ENCODE measurements at places on chromosomes 6 and 20.
A peak's percentile ranks its signal among the peaks of the same experiment; 100 is the strongest.

GRCh38 chr20:23454816-23455215 is 2.1 kb upstream of the CST11 start:
- no peak for DNase-seq

- DNase-seq = no peak
Observed at GRCh38 chr6:17381424-17382147, 11.8 kb upstream of the CAP2 start.

- peak; percentile 43 for DNase-seq
Observed at GRCh38 chr20:17619351-17620093, 49.6 kb downstream of the DSTN start.

DNA sequence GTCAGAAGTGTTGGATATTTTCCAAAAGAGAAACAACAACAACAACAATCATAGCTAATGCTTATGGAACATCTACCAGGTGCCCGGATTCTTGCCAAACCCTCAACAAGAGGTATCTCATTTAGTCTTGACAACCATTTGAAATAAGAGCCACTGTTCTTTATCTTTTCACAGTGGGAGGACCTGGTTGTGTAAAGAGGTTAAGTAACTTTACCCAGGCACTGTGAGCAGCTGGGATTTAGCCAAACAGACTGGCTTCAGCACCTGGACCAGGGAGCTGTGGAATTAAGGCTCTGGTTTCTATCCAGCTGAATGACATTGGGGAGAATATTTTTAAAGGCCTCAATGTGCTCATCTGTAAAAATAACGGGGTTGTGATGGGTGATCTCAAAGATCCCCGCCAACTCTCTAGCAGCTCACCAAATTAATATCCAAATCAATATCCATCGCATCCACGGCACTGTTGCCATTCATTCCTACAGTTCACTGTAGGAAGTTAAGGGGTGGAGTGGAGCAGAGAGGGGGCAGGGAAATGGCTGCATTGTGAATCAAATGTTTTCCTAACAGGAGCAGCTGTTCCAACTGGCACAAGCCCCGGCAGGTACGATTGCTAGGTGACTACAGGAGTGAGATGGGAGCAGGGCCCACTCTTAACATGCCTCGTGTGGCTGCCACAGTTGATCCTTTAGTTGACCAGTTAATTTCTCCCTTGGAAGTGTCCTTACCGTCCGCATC is 61.8 kb downstream of the GCNT2 start:
- no peak for DNase-seq

DNA sequence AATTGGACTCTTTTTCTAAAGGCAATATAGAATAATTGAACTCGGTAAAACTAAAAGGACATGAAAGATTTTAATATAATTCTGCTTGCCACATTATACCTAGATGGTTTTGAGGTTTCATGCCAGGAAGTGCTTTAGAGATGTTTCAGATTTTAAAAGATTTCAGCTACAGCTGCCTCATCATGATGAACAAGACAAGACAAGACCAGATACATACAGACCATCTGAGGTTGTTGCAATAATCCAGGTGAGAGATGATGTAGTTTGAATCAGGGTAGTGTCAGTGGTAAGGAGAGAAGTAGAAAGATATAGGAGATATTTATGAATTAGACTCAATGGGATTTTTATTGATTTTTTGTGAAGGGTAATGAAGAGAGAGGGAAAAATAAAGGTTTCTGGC is 374.3 kb upstream of the HSF2 start:
- no peak for DNase-seq

- DNase-seq = no peak
Observed at GRCh38 chr6:16291739-16292138, 53.4 kb downstream of the GMPR start.

GRCh38 chr20:60100780-60101179 is 142.6 kb downstream of the CDH26 start:
- no peak for DNase-seq

DNA sequence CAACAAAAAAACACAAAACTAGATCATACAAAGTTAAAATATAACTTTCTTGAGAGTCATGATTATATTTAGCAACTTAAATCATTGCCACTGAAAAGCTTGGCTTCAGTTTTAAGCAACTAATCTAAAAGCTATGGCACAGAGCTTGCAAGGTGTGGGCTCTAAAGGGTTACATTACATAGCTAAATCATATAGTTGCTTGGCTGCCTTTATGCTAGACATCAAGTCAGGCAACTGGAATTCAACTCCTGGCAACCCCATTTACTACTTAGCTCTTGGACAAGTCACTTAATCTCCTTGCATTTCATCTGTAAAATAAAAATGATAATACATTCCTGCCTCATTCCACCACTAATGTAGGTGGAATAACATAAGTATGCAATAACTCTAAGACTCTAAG is 40.9 kb upstream of the GCM1 start:
- no peak for DNase-seq

DNA sequence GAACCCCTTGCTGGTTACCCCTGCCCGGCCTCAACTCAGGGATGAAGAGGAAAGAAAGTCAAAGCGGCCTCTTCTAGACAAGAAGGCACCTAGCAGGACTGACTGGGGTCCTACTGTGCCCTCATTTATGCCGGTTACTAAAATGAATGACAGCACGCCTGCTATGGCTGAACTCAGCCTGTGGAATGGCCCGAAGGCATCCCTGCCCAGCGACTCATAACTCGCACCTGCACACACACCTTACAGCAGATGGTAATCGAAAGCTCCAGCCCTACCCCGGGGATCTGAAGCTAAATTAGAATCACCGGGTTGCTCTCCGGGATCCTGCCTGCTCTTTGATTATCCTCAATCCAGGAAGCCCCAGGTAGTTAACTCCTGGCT is 747 bp upstream of the TXNDC5 start:
- DNase-seq = no peak

GRCh38 chr6:17200395-17200794 is 80.8 kb upstream of the RBM24 start:
- no peak for DNase-seq

DNA sequence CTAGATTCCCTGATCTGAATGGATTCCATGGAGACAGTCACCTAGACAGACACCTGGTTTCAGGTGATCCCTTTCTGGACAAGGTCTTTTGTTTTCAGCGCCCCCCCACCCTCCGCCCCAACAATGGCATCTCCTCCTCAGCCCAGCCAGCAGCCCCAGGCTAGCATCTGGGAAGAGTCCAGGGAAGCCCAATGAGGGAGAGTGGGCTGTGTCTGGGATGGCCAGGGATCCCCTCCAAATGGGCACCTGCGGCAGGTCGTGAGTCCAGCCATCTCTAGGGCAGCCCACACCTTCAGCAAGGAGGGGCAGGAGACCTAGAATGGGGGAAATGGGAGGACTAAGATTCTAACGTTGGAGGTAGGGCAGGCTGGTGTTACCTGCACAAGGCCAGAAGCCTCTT is 1.2 kb upstream of the SLC24A3 start:
- no peak for DNase-seq

DNA sequence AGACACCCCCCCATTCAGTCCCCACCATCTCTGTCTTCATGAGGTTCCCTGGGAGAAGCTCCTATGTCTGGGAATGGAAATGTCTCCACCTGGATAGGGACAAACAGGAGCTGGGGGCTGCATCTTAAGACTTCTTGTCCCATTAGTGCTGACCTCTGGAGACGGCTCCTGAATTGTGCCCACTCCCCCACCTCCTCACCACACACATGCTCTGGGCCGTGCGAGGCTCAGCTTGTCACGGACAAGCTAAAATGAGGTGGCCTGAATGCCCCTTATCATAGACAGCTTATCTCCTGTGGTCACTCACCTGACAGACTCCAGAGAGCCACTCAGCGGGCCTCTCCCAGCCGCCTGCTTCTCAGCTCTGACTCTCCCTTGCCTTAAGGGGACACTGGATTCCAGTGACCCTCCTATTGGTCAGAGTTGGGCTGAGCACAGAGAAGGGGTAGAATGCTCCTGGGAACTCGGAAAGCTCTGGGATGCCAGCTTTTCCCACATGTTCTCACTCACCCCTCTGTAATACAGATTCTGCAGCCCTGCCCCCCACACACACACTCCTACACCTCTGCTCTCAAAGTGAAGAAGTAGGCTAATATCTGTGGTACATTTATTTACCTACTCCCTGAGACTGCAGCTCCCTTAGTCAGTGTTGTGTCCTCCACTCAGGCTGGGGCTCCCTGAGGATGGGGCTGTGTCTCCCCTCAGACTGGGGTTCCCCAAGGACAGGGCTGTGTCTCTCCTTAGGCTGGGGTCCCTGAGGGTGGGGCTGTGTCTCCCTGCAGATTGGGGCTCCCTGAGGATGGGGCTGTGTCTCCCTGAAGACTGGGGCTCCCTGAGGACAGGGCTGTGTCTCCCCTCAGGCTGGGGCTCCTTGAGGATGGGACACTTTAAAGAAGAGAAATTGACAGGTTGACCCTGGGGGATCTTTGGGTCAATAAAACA is 167.5 kb downstream of the VEGFA start:
- peak; percentile 20 for DNase-seq

DNA sequence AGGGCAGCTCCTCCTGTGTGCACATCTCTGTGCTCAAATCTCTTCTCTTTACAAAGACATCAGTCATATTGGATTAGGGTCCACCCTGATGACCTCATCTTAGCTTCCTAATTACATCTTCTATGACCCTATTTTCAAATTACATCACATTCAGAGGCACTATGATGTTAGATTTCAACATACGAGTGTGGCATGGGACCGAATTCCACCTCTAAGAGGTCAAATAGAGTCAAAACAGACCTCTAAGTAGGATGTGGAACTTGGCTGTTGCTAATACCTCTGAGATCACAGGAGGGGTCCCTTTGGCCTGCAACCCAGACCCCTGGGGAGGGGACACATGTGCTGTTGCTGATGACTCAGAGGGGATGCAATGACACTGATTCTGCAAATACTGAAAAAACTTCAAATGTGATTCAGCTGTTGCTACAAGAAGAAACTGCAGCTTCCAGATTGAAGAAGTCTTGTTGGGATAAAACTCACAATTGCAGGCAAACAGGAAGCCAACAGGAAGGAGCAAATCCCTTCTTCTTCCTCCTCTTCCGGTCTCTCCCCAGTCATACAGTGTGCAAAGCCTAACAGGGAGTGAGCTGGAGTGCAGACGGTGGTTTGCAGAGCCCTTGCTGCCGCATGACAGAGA is 216.2 kb downstream of the MYLK4 start:
- no peak for DNase-seq

GRCh38 chr20:37042986-37043972 is 52.5 kb downstream of the RBL1 start:
- no peak for DNase-seq

DNA sequence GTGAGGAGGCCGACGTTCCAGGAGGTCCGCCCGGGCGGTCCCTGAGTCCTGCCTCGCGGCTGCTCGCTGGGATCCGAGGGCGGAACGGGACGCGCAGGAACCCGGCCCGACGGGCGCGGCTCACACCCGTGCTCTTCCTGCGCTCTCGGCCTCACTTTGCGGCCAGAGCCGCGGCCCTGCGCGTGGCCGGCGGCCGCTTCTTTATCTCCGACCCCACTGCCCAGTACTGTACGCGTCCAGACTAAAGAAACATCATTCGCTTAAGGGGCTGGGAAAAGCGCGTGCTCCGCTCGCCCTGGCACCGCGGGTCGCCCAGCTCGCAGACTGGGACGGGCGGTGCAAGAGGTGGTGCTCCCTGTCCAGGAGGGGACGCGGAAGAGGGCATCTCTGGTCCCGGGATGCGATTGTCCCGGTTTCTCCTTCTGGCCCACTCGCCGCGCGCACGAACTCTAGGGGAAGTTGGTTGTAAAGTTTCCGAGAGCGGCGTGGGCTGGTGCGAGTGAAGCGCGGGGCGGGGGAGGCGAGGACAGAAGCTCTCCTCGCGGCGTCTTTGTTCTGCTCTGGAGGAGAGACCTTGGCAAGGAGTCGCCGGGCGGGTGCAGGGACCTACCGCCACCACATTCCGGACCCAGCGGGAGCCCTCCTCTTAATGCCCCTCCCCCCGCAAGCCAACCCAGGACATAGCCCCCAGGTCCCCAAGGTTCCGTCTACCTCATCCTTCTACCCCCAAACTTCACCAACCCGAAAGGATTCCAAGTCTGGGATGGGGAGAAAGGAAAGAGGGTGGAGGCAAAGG is 71.0 kb downstream of the SOX4 start:
- peak; percentile 74 for DNase-seq

DNA sequence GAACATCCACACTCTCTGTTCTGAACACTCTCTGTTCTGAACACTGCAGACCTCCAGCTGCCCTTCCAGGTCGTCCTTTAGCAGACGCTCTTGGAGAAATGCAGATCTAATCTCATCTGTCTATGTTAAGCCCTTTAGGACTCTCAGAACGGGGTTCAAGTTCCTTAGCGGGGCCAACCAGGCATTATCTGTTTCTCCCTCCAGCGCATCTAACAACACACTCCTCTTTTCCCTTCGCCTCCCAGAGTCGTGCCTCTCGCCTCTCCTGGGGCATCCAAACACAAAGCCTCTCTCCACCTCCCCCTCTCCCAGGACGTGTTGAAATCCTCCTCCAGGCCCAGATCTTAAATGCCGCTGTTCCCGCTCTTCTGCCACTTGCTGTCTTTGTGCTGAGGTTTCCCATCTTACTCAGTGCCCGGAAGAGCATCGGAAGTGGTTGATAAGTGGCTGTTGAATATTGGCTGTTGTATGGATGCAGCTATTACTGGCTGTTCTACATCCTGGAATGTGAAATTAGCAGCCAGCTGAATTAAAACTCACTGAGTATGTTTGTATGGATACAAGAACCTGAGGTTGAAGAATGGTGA is 108.4 kb upstream of the GGTLC1 start:
- no peak for DNase-seq

GRCh38 chr6:2940010-2940850 is 31.1 kb downstream of the SERPINB6 start:
- DNase-seq = no peak

DNA sequence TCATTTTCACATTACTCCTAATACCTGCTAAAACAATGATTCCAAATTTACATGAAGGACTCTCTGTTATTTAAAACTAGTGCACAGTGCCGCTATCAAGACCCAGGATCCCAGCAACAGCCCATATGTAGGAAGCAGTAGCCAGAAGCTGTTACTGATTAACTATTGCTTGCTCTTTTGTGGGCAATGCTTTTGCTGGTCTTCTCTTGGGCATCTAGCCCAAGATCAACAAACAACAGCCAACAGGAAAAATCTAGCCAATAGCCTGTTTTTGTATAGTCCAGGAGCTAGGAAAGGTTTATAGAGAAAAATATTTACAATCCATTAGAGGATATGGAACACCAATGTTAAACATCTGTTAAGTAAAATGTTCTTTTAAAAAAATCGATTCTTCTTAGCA is 22.1 kb upstream of the TENT5A start:
- DNase-seq = no peak

DNA sequence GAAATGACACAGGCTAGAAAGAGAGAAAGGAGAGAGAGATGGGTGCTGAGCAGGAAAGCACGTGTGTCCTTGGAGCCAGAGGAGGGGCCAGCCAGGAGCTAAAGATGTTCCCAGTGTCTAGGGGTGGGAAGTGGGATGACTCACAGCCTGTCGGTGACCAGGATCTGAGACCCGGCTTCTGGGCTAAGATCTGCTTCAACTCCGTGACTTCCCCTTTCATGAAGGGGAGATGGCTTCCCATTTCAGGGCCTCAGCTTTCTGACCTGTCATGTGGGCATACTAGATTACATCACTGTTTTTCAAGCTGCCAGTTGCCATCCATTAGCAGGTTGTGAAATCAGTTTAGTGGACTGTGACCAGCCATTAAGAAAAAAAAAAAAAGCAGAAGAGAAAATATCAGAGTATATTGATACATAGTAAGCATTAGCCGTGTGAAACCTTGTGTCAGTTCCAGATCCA is 5.4 kb downstream of the TGM3 start:
- DNase-seq = no peak
